ENCODE measurements at places on chromosomes 16 and 17.

GRCh38 chr16:50260206-50261159 is 5.9 kb upstream of the ADCY7 start:
- DNase-seq, result no peak

- peak; percentile 15 for DNase-seq
Observed at GRCh38 chr17:36808180-36808661, 129.1 kb upstream of the LHX1 start.

- DNase-seq, result no peak
Observed at GRCh38 chr16:56783344-56783743, 53.4 kb downstream of the NUP93 start.

DNA sequence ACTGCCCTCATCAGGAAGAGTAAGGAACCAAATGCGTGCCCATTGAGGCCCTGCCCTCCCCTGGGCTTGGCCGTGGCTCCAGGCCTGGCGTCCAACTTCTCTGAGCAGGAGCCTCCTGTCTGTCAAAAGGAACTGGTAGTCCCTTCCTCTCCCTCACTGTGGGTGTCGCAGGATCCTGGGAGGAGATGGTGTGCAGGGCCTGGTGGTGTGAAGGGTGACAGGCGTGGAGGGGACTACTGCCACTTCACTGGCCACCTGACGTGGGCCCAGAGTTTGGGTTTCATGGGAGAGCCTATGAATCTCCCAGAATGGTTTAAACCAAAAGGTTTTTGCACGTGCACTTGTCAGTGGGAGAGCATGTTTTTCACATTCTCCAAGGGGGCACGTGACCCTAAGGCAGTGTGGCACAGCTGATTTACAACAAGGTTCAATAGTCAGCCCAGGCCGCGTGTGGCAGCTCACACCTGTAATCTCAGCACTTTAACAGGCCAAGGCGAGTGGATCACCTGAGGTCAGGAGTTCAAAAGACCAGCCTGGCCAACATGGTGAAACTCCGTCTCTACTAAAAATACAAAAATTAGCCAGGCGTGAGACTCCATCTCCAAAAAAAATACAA is 12.5 kb downstream of the ARL2BP start:
- no peak for DNase-seq

DNA sequence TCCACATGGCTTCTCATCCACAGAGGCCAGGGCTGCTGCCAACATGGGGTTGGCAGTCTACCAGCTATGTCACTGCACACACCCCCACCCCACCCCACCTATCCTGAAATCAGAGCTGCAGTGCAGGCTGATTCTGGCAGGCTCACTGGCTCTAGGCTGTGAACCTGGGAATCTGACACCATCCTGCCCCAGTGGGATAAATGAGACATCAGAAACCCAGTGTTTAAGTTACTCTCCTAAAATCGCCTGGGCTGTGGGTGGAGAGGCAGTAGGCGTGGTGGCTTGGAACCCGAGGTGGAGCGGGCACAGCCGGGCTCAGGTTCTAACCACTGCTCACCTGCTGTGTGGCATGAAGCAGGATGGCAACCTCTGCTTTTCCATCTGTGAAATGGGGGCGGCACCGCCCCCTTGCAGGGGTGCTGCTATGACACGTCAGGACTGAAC is 5.6 kb downstream of the SLC38A8 start:
- no peak for DNase-seq

DNA sequence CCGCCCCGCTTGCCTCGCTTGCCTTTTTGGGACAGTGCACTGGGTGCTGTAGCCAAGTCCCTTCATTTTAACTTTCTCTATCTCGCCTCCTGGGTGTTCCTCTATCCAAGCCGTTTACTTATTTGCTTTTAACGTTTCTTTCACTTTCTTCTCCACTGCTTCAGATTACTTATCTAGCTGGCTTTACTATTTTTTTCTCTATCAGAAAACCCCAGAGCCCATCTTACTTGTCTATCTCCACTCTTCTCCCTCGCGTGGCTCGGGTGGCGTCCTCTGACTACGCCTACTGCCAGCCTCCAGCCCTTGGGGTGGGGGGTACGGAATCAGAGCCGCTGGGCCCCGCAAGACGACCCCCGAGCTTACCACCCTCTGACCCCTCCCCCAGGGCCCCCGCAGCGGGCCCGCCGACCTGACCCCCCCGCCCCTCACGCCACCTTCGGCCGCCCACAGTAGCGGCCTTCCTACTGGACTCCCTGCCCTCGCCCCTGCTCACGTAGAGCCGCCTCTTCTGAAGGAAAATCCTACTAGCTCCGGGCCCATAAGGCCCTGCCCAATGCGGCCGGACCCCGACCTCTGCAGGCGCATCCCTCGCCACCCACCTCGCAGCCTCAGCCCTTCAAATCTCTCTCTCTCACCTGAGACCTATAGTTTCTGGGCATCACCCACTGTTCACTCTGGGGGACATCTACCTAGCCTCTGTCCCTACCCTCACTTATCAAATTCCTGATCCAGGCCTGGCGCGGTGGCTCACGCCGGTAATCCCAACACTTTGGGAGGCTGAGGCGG is 1.0 kb upstream of the SLC12A4 start:
- DNase-seq, result no peak

- DNase-seq, result no peak
Observed at GRCh38 chr17:46834846-46835245, 16.4 kb upstream of the WNT3 start.

DNA sequence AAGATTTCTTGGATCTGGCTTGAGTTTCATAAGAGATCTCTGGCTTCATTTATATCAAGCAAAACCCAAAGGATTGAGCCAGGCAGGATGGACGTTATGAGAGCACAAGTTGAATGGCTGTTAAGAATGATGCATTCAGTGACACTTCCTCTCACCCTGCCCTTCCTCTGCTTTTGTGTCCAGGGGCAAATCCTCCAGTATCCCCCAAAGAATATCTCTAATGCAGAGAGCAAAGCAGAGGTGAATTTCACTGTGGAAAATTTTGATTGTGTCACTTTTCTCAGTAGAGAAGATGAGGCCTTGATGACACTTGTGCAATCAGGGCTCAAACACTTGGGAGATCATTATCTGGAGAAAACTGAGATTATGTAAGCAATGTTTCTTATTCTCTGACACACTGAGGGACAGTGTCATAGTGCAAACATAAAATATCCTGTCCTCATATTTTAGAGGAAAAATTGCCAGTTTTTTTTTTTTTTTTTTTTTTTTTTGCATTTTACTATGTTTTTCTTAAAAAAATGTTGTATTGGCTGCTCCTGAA is 25.3 kb downstream of the MARCHF10 start:
- no peak for DNase-seq

GRCh38 chr16:15052747-15053476 is 3.0 kb downstream of the NTAN1 start:
- no peak for DNase-seq

DNA sequence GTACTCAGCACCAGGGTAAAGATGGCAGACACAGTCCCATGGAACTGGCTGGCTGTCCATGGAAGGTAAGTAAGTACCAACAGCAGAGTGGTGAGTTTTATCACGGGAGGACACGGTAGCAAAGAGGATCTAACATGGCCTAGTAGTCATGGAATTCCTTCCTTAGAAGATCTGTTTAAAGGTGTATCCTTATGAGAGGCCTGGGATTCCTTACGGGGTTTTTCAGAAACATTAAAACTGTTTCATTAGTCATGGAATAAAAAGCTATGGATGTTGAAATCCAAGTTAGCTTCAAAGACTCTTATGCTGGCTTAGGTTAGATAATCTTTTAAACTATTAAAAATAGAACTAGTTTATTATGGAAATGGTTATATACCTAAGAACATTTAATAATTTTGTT is 7.4 kb downstream of the FTO start:
- no peak for DNase-seq

DNA sequence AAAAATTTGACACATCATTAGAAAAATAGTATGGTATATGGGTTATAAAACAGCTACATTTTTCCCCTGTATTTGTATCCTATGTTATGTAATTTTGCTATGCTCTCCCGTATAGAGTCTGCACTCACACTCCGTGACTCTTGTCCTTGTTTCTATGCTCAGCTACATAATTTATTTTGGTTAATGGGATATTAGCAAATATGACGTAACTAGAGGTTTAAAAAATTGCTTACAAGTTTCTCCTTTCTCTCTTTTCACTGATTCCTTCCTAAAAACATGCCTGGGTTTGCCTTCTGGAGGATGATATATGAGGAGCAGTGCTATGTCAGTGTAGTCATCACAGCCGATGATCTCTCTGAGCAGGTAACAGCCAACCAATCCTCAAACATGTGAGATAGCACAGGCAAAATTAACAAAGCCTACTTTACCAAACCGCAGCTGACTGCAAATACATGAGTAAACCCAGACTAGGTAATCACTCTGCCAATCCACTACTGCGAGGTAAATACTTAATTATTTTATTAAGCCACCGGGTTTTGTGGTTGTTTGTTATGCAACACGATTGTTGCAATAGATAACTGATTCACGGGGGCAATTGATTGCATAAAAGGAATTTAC is 126.9 kb downstream of the KIF2B start:
- no peak for DNase-seq

- peak; percentile 77 for DNase-seq
Observed at GRCh38 chr17:20095336-20096080, 86.3 kb downstream of the SPECC1 start.

- DNase-seq, result peak; percentile 97
Observed at GRCh38 chr17:72120642-72121163, at the start of gene SOX9. SOX9 (plus strand) TSS chr17:72121020; CDS start chr17:72121392, 372 bp downstream.

GRCh38 chr17:44584443-44584842 is 27.2 kb downstream of the FZD2 start:
- no peak for DNase-seq

- no peak for DNase-seq
Observed at GRCh38 chr16:81539009-81539758, 94.6 kb downstream of the CMIP start.

- DNase-seq, result no peak
Observed at GRCh38 chr17:60386147-60387058, 5.5 kb downstream of the USP32 start.

GRCh38 chr17:56777859-56778258 is 55.9 kb downstream of the C17orf67 start:
- DNase-seq, result no peak

GRCh38 chr17:44005527-44006271 is 1.3 kb downstream of the NAGS start:
- peak; percentile 41 for DNase-seq

DNA sequence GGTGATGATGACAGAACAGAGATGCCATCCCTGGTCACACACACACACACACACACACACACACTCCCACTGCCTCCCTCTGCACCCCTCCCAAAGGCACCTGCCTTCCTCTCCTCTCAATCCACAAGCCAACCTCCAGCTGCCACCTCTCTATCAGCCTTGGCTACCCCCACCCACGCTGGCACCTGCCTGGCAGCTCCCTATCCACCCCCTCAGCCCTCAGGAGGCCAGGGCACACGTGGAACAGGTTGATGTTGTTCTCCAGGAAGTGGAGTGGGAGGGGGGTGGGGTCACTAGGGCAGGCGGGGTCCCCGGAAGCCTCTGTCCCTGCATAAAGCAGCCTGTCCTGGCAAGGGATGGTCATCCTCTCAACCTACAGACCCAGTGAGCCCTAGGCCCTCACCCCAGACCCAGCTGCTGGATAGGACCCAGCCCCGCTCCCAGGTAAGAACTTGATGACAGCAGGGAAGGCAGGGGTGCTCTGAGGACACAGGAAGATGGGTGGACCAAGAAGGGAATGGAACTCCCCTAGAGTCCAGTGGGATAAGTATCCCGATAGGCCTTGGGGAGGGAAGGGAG is at the start of gene GSDMA:
TSS of gene GSDMA (plus strand) at position 363 of the 579 bp plus-strand sequence. CDS start 2,684 bp downstream, outside the sequence.
- no peak for DNase-seq

DNA sequence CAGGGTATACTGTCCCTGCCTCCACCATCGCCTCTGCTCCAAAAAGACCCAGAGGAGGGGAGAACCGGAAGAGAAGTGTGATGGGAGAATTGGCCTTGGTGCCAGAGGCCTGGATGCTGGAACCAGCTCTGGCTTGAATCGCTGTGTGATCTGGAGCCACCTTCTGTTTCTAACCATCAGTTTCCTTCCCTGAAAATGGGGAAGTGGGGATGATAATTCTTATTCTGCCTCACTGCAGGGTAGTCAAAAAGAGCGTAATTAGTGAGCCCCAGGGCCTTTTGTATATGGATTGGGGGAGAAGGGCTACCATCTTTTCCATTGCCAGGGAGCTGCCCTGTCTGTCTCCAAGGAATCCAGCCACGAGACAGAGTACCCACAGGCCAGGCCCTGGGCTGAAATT is 52.2 kb downstream of the CCT6B start:
- DNase-seq, result no peak

GRCh38 chr17:60472449-60472848 is 50.2 kb downstream of the CHCT1 start:
- no peak for DNase-seq

DNA sequence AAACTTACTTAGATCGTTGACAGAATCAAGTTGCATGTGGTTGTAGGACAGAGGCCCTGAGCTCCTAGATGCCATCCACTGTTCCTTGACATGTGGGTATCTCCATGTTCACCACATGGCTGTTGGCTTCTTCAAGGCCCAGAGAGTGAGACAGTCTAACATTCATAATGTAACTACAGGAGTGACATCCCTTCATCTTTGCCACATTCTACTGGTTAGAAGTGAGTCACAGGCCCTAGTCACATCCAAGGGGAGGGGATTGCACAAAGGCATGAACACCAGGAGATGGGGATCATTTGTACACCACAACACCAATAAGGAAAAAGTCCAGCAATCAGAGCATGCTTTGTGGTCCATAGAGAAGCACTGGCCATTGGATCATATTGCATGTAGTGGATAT is 56.6 kb downstream of the WSCD1 start:
- no peak for DNase-seq

DNA sequence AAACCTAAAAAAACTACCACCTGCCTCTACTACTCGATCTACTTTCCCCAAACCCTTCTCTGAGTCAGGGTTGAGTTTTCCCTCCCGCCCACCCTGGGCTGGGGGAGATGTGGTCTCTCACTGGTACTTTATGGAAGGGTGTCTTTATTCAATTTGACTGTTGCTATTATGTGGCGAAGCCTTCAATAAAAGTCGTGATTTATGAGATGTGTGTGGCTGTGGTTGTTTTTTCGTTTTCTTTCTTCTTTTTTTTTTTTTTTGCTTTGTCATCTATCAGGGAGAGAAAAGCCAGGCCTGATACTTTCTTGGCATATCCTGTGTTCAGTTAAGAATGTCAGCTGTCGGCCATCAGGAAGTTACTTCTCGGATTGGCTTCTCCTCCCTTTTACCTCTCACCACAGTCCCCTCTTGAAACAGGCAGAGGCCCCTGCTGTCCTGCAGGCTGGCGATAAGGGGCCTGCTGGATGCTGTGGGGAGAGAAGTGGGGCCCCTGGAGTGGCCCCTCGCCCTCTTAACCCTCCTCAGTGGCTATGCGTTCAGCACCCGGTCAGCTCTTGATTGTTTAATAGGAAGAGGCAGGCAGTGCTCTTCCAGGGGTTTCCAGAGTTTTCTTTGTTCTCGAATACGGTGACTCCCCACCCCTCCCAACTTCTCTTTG is 123.0 kb downstream of the MSI2 start:
- DNase-seq, result no peak

Measured in NCI-H524 (cell line).